ENCODE measurements at places on chromosomes 7 and 10.

GRCh38 chr7:118003476-118003875 lies 130.2 kb upstream of the CTTNBP2 start:
- no peak for DNase-seq

DNA sequence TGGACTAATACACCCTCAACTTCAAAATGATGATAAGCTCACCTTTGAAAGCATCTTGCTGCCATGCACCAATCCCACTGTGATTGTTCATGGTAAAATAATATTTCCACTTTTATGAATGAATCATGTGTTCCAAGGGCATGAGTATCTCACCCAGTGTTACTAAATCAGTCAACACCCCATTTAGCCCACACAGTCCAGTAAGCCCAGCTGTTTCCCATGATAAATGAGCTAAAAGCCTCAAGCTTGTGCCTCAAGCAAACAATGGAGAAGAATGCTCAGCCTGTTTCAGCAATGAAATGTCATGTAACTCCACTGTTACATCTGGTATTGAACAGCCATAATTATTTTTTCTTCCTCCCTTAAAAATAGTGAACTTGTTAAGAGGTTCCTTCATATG lies 442.5 kb downstream of the XPNPEP1 start:
- DNase-seq, result no peak

DNA sequence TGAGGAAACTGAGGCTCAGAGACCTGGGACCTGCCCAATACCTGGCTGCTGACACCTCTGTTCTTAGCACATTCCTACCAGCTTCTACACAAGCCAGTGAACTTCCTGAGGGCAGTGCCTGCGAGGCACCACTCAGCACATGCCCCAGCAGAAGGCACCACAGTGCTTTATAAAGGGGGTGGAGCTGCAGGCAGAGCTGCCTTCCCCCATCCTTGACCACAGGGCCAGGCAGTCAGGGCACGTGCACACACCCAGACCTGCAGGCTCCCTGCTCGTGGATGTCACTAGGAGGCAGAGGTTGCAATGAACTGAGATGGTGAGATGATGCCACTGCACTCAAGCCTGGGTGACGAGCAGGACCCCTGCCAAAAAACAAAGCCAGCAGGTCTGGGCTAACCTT lies 39.2 kb upstream of the TUBB8 start:
- no peak for DNase-seq

GRCh38 chr7:2660359-2661095 lies 27.5 kb upstream of the AMZ1 start:
- no peak for DNase-seq

- DNase-seq, result no peak
Measured at GRCh38 chr7:139893999-139894398, 64.9 kb downstream of the TBXAS1 start.

DNA sequence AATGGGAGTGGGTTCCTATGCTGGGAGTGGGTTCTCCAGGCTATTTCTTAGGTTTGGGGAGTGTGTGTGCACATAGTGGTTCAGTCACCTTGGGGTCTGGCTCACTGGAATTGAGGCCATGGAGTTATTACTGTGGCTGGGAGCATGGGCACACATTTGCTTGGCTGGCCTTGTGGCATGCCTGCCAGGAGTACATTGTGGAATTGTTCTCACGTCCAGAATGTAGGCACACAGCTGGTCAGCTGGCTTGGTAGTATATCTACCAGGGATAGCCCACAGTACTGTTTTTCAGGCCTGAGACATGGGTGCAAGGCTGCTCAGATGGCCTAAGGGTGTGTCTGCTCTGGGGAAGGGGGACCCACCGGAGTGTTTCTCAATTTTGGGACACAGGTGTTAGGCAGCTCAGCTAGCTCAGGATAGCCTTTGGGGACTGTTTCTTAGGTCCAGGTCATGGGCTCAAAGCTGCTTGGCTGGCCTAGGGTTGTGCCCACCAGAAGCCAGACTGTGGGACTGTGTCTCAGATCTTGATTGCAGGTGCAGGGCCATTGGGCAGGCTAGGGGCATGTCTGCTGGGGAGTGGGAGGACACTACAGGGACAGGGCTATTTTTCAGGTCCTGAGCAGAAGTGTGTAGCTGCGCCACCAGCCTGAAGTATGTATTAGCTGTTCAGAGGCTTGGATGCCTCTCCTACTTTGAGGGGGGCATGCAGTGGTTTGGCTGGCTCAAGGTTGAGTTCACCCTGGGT lies 50.6 kb downstream of the TMEM168 start:
- no peak for DNase-seq

DNA sequence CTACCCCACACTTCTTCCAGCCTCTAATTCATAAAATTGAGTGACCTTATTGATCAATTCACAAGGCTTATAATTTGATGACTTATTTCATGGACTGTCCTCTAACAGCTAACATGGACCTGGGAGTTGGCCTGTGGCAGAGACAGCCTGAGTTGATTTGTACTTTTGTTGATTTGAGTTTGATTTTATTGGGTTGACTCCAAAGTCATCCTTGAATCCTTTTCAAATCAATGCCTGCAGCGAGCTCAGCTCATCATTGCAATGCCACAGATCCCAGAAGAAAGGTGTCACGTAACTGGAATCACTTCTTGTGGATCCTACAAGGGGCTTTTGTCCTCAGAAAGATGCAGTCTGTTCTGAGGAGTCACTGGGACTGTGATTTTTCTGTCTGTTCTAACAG lies 138.0 kb downstream of the CAMK1D start:
- no peak for DNase-seq

DNA sequence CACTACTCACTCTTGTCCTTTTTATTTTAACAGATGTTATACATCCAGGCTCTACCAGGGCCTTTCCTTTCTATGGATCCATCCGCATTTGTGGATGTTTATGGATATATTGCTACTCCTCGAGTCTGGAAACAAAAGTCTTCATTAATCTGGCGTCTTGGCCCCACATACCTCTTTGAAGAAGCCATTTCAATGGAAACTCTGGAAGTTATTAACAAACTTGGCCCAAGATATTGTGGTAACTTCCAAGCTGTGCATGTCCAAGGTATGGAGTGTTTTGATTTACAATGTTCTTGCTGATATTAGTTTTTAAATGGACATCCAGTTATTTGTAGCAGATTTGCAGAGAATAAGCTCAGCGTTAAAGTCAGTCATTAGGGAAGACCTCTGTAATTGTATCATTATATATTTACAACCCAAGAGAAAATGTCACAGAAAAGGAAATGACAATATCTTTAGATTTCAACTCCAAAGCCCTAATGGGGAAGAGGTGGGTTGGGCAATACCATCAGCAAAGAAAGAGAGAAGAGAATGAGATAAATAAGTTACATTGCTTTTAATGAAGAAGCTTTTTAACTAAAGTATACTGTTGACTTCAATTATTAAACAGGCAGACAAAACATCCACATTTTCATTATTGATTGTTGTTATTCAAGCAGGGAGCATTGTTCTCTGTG lies 102.1 kb downstream of the WDFY4 start:
- DNase-seq, result no peak

- no peak for DNase-seq
Measured at GRCh38 chr7:73768641-73769480, 1.2 kb downstream of the CLDN3 start.

GRCh38 chr10:16929069-16929468 lies 111.8 kb upstream of the RSU1 start:
- DNase-seq, result no peak

GRCh38 chr10:63343476-63343875 lies 122.3 kb downstream of the JMJD1C start:
- no peak for DNase-seq

DNA sequence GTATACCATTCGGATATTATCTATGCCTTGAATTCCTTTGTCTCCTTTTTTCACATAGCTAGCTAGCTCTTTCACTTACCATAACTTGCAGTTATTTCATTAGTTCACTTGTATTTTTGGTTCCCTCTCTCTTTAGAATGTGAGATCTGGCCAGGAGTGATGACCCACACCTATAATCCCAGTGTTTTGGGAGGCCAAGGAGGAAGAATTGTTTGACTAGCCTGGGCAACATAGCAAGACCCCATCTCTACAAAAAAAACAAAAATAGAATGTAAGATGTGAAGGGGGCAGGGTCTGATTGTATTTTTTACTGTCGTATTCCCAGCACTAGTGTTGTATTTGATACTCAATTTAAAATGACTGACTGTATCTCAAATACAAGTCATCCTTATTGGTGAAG lies 19.6 kb downstream of the NFE2L3 start:
- DNase-seq, result no peak

GRCh38 chr7:145339319-145339718 lies 503.5 kb upstream of the TPK1 start:
- no peak for DNase-seq

DNA sequence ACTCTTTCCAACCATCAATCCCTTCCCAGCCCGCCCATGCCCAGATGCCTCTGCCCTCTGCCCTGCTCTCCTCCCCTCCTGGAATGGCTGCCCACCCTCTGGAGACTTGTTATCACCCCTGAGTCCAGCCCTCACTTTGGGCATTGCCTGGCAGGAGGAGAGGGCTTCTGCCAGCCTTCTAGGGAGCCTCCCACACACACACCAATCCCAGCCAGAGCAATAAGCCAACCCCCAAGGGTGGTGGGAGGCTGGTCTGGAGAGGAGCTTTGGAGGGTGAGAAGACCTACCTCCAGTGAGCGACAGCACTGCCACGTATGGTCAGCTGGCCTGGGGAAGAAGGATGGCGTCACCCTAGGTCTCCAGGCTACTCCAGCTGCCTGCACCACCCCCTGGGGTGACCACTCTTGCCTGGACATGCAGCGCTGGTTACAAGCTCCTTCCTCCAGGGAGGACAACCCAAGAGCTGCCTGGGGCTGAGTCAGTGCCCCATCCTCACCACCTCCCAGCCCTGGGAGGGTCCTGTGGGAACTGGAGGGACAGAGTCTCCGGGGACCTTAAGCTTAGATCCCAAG lies 8.4 kb downstream of the C10orf105 start:
- no peak for DNase-seq

GRCh38 chr7:44965937-44966730 lies 12.7 kb downstream of the MYO1G start:
- DNase-seq, result no peak

DNA sequence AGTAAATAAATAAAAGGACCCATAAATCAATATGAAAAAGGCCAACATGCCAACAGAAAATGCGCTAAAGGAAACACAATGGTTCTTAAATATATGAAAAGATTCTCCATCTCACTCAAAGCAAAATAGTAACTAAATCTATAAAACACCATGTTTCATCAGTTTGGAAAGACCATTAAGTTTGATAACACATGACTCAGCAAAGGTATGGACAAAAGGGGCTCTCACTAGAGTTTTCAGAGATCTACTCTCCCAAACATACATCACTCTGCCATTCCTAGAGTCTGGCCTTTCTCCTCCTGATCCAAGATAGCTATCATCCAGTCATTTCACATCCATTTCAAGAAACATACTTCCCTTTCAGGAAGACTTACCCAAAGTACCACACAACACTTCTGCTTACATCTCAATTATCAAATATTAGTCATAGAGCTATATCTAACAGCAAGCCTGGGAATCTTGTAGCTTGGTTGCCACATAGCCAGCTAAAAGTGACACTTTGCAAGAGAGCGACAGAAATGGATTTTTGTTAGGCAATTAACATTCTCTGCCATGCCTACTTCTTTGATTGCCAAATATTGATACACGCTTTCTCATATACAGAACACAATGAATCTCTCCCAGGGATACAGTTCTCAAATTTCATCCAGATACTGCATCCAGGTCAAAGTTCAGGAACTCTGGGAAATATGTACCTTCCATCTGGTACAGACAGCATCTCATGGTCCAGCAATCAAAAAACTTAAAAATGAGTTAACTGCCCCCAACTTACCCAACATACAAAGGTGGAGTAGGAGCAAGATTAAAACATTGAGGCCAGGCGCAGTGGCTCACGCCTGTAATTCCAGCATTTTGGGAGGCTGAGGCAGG lies 28.8 kb downstream of the TOMM7 start:
- no peak for DNase-seq

DNA sequence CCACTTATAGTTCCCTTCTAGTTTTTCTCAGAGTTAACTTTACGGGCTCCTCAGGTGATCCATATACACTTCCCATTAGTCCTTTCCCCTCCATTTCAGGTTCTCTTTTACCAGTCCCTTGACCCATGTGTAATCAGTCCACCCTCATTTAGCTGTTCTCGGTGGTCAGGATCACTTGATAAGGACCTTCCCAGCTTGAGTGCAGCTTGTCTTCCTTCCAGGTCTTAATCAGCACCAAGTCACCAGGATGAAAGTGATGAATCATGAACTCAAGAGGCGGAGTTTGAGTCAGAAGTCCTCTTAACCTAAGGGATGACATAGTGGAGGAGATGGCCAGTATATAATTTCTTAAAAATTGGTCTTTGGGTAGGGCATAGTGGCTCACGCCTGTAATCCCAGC lies 63.1 kb upstream of the CNTNAP2 start:
- DNase-seq, result no peak

- DNase-seq, result no peak
Measured at GRCh38 chr10:116612107-116612769, 8.5 kb upstream of the PNLIPRP2 start.
